AG04450 (cell line): ENCODE measurements at places on chromosomes 6 and 20. TPM values are rescaled to one million over a fixed set of nuclear protein-coding genes. Genes with fewer than 3 reads are reported as not detected.

The GMDS gene
- polyA plus RNA-seq, result 18.8 and 26.4 TPM in 2 replicates

The ULBP2 gene
- polyA plus RNA-seq, result 6.3 and 7.9 TPM in 2 replicates

The DEFB125 gene
- not detected in 2 replicates for polyA plus RNA-seq

The C20orf173 gene
- polyA plus RNA-seq, result not detected in 2 replicates

The SLC26A8 gene
- not detected in 2 replicates for polyA plus RNA-seq

The HDGFL1 gene
- polyA plus RNA-seq, result not detected in 2 replicates

The TNFRSF6B gene
- 2.5 and 5.2 TPM in 2 replicates for polyA plus RNA-seq

The PPP2R5D gene
- polyA plus RNA-seq, result 59.5 and 61.5 TPM in 2 replicates

The RSPO4 gene
- not detected in 2 replicates for polyA plus RNA-seq

The RIN2 gene
- 56.0 and 60.8 TPM in 2 replicates for polyA plus RNA-seq

The PPARD gene
- 26.9 and 32.9 TPM in 2 replicates for polyA plus RNA-seq

The PEDS1 gene
- 24.7 and 34.1 TPM in 2 replicates for polyA plus RNA-seq

The SNAP91 gene
- polyA plus RNA-seq, result not detected in 2 replicates

The C20orf144 gene
- 0.09 and 0.14 TPM in 2 replicates for polyA plus RNA-seq

The SHLD1 gene
- polyA plus RNA-seq, result 3.5 and 4.1 TPM in 2 replicates

The TCP11 gene
- polyA plus RNA-seq, result 0.11 and 0.15 TPM in 2 replicates

The CGA gene
- 0.19 and 0.26 TPM in 2 replicates for polyA plus RNA-seq

The CLVS2 gene
- polyA plus RNA-seq, result not detected in 2 replicates

The ULBP3 gene
- polyA plus RNA-seq, result 13.1 and 16.0 TPM in 2 replicates

The FITM2 gene
- 4.1 and 4.4 TPM in 2 replicates for polyA plus RNA-seq

The SLC52A3 gene
- polyA plus RNA-seq, result not detected in 2 replicates

The GHRH gene
- polyA plus RNA-seq, result not detected in 2 replicates

The DST gene
- polyA plus RNA-seq, result 163 and 182 TPM in 2 replicates

The CD83 gene
- polyA plus RNA-seq, result 3.5 and 3.7 TPM in 2 replicates

The ANGPT4 gene
- not detected in 2 replicates for polyA plus RNA-seq

The PNLDC1 gene
- polyA plus RNA-seq, result 0.11 and 0.19 TPM in 2 replicates

The MICB gene
- polyA plus RNA-seq, result 17.9 and 19.0 TPM in 2 replicates

The RIPOR2 gene
- 7.3 TPM in 2 replicates for polyA plus RNA-seq

The SPDEF gene
- polyA plus RNA-seq, result 0.04 TPM in 1 of 2 replicates, not detected in the other

The MAK gene
- not detected in 2 replicates for polyA plus RNA-seq

The SIGLEC1 gene
- polyA plus RNA-seq, result not detected in 2 replicates

The SLC22A23 gene
- 0.12 TPM in 1 of 2 replicates, not detected in the other for polyA plus RNA-seq

The PERP gene
- 40.5 and 47.6 TPM in 2 replicates for polyA plus RNA-seq

The SAMD3 gene
- polyA plus RNA-seq, result 2.1 and 2.4 TPM in 2 replicates

The SLCO4A1 gene
- polyA plus RNA-seq, result 0.09 and 0.14 TPM in 2 replicates

The GRIK2 gene
- 10.6 and 12.8 TPM in 2 replicates for polyA plus RNA-seq

The APOBEC2 gene
- not detected in 2 replicates for polyA plus RNA-seq

The PRDM13 gene
- not detected in 2 replicates for polyA plus RNA-seq

The OPRL1 gene
- 0.86 and 1.1 TPM in 2 replicates for polyA plus RNA-seq

The BANF2 gene
- polyA plus RNA-seq, result not detected in 2 replicates

The PPP1R16B gene
- not detected in 2 replicates for polyA plus RNA-seq

The BAG2 gene
- 29.0 and 43.4 TPM in 2 replicates for polyA plus RNA-seq

The COL11A2 gene
- polyA plus RNA-seq, result 0.26 and 0.37 TPM in 2 replicates

The OR2B6 gene
- 0.09 TPM in 1 of 2 replicates, not detected in the other for polyA plus RNA-seq

The NR2E1 gene
- not detected in 2 replicates for polyA plus RNA-seq

The MOG gene
- polyA plus RNA-seq, result not detected in 2 replicates

The RNGTT gene
- 7.8 and 11.2 TPM in 2 replicates for polyA plus RNA-seq

The BCAS4 gene
- polyA plus RNA-seq, result 37.3 and 37.7 TPM in 2 replicates

The KLHDC3 gene
- 41.3 and 48.8 TPM in 2 replicates for polyA plus RNA-seq

The TMEM74B gene
- polyA plus RNA-seq, result not detected in 2 replicates

The CLPSL1 gene
- not detected in 2 replicates for polyA plus RNA-seq

The C20orf204 gene
- polyA plus RNA-seq, result 0.01 and 0.07 TPM in 2 replicates

The MAFB gene
- 0.10 and 0.14 TPM in 2 replicates for polyA plus RNA-seq

The GATA5 gene
- not detected in 2 replicates for polyA plus RNA-seq
